ENCODE measurements at places on chromosomes 11 and 22.
A peak's percentile ranks its signal among the peaks of the same experiment; 100 is the strongest.

DNA sequence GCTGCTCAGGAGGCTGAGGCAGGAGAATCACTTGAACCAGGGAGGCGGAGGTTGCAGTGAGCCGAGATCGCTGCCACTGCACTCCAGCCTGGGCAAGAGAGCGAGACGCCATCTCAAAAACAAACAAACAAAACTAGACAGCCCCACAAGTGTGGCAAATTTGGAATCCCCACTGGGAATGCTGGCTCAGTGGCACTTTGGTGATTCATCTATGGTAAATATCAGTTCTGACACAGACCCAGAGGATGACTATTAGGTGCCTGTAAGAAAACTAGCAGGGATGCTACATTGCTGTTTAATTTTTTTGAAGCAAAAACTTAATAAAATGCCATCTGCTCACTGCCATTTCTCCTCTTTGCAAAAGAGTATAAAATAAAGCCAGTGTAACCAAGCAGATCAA is 107.9 kb downstream of the NAT10 start:
- DNase-seq = peak; percentile 53

DNA sequence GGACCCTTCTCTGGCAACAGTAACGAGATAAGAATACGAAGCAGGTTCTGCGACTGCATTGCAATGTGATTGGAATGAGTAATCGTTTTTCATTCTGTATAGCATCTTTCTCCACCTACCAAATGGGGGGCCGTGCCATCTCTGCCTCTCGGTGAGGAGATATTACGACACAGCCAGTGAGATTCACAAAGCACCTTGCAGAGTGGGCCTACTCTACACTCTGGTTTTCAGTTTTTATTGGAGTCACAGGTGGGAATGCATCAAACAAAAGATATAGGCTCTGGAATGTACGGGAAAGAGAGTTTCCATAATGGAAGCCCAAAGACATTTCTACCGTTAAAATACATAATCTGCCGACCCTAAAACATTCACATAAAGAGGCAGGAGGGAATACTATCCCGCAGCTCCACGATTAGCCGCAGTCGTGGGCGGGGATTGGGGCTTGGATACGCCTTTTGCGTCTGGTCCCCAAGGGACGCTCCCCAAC is 423 bp upstream of the RTN3 start:
- DNase-seq = peak; percentile 32

DNA sequence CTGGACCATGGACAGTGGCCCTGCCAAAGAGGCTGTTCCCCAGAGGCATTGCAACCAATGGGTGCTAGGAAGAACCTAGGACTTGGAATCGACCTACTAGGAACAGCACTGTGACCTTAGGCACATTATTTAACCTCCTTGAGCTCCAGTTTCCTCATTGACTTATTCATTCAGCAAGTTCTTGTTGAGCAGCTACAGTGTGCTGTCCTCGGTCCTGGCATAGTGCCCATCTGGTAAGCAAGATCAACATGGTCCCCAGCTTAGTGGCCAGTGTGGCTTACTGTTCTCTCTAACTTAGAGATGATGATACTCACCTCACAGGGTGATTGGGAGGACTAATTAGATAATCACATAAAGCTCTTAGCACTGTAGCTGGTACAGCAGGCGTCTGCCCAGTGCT is 8.2 kb downstream of the ABCG4 start:
- DNase-seq = no peak

DNA sequence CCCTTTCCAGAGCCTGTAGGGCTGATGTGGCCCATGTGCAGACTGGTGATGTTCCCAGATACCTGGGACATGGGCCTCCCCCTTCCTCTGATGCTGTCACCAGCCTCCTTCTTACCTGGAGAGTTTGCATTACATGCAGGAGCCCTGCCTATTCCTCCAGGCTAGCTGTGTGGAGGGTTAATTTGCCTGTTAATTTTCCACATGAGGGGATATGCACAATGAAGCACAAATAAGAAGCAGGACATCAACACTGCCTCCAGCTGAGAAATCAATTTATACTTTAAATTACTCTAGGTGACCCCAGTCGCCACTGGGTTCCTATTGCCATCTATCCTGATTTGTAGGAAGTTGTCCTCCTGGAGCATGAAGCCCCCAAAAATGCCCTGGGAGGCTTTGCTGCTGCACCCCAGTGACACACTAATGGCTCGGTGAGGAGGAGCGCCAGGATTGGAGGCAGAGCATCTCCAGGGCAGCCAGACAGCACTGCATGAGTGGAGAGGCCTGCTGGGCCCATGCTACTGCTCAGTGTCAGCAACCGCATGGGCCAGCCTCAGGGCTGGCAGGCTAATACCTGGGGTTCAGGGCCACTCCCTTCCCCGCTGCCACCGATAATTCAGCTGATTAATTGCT is 101.6 kb upstream of the USP47 start:
- DNase-seq = no peak

DNA sequence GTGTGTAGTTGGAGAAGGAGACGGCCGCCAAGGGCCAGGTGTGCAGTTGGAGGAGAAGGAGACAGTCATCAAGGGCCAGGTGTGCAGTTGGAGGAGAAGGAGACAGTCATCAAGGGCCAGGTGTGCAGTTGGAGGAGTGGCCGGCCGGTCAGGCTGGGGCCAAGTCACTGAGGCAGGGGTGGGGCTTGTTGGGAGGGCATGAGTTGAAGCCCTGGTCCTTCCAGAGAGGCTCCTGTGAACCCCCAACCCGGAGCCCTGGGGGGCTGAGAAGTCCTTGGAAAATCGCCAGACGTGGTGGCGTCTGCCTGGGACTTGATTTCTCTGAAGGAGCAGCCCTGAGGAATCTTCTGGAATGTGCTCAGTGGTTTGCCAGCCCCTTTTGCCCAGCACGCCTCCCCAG is 1320.5 kb downstream of the BRD1 start:
- no peak for DNase-seq

GRCh38 chr22:17095538-17095937 is 10.7 kb downstream of the IL17RA start:
- DNase-seq = no peak

DNA sequence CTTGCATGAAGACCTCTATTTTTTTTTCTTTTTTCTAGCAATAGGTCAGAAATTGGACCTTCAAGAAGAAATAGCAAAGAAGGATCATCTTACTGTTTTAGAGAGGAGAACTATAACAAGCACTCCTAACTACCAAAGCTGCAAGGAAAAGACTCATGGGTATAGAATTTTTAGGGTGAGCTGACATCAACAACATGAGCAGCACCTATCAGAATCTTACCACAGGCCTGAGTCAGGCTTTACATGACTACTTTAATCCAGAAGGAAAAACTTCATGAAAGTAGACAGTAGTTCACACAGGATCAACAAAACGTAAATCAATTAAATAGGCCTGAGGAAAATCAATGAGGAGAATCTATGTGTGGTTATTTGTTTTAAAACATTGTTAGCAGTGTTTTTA is 130.5 kb downstream of the FAM76B start:
- peak; percentile 33 for DNase-seq
